Testis (tissue), 5 donors: ENCODE measurements at places on chromosomes 4 and X. TPM values are rescaled to one million over a fixed set of nuclear protein-coding genes. Genes with fewer than 3 reads are reported as not detected.

DNA sequence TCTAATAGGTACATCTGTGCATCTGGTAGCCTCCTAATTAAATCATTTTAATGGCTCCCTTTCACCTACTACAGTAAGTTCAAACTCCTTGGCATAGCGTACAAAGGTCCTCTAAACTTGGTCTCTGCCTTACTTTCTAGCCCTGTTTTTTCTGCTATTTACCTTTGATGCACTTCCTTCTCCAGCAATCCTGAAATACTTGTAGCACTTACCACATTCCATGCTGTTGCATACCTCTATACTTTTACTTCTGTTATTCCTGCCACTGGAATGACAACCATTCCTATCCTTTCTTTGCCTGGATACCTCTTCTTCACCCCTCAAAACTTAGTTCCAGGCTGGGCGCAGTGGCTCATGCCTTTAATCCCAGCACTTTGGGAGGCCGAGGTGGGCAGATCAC is 56.6 kb upstream of the LHFPL1 start:
- no peak for DNase-seq

DNA sequence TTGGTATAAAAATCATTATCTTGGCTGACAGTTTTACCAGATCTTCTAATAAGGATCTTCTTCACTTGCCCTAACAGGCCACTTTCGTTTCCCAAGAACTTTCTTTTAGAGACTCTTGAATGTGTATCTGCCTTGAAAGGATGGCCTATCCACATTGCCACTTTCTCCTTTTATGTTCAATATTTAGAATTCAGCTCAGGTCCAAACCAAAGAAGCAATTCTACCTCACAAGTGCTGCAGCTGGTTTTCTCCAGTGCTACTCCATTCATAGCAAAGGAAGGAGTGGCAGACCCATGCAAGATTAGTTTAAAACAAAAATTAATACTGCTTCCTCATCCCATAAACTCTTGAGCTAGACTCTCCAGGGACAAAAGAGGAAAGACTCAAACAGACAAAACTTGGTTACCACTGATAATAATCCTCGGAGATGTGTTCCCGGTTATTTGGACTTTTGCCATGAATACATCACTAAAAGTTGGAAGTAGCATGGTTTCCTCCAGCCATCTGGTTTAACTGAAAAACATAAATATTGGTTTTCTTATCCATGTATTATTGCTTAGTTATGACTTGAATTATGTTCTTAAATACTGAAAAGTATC is 401.8 kb downstream of the PABPC4L start:
- no peak for DNase-seq

DNA sequence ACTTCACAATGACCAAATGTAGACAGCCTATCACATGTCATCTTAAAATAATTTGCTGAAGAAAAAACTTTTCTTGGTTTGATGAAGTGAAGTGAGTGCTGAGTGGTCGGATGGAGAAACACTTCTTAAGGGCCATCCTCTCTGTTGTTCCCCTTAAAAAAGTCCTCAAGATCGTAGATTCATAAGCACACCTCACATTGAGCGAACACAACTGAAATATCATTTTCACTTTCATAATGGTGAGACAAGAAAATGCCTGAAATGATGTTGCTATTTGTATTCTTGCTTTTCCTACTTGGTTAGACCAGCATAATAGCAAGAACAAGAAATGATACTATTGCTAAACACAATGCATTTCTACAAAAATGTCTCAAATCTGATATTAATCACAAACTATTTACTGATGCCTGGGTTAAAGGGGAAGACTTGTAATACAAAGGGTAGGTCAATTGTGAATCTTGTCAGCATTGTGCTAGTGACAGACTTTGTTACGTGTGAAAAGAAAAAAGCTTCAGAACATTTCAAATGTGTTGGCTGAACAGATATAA is 305.6 kb upstream of the NR3C2 start:
- DNase-seq, result no peak

DNA sequence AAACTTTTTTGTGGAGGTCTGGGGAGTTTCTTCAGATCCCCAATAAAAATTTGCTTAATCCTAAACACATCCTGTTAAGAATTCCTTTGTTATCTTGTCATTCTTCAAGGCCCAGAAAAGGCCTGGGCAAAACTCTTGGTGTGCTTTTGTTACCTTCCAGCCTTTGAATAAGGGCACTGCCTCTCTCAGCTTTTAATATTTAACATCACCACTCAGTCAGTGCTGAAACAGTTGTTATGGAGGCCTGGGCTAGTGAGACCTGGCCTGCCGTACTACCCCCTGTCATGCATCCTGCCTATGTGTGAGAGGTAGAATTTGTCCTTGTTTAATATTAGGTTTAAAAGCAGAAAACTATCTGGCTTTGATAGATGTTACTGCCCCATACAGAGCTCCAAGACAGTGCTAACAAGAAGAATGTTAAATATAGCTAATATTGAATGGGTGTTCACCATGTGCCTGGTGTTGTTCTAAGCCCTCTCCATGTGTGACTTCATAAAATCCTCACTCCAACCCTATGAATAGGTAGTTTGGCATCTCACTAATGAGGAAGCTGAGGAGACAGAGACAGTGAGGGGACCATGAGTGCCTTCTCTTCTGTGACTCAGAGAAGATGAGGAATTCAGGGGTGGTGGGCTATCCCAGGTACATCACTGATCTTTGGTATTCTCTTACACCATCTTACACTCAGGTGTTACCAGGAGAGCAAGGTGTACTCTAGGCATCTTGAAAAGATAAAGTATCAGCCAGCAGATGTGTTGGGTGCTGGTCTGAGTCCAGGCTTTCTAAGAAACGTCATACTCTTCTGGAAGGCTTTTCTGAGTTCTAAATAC is 6.2 kb downstream of the PPP1R2C start:
- DNase-seq, result no peak

GRCh38 chr4:143336781-143337599 is at the start of gene GAB1:
TSS of gene GAB1 (plus strand) at chr4:143336876. CDS start at chr4:143337189, 313 bp downstream.
- peak; percentile 81 for DNase-seq

DNA sequence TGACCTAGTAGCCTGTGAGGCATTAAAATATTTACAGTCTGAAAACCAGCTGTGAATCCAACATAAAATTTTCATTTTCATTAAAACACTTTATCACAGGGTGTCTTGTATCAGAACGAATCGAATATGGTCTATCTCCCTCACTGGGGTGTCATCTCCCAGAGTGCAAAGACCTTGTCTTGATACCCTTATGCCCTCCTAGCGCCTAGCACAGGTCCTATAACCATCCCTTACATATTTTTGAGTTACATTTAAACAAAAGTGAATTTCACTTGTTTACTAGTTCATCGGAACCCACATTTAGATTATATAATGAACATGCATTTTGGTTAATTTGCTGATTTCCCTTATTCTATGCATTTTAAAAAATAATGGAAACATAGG is 14.0 kb downstream of the DIPK2B start:
- no peak for DNase-seq

DNA sequence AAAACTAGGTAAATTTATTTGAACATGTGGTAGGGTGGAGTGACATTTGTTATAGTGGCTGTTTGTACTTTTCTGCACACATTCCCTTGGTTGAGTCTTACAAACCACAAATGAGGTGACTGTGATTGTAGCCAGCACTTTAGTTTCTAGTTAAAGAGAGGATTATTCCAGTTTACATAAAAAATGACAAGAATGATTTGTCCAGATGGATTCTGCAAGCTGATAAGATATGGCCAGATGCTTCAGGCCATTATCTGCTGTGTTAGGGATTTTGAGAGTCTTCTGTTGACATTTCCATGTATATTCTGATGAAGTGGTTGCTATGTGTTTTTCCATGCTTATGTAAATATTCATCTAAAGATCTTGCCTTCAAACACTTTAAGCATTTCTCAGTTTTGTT is 31.0 kb upstream of the PDE5A start:
- DNase-seq, result no peak

Gene MAGEA9B
- 18.6 TPM for total RNA-seq

DNA sequence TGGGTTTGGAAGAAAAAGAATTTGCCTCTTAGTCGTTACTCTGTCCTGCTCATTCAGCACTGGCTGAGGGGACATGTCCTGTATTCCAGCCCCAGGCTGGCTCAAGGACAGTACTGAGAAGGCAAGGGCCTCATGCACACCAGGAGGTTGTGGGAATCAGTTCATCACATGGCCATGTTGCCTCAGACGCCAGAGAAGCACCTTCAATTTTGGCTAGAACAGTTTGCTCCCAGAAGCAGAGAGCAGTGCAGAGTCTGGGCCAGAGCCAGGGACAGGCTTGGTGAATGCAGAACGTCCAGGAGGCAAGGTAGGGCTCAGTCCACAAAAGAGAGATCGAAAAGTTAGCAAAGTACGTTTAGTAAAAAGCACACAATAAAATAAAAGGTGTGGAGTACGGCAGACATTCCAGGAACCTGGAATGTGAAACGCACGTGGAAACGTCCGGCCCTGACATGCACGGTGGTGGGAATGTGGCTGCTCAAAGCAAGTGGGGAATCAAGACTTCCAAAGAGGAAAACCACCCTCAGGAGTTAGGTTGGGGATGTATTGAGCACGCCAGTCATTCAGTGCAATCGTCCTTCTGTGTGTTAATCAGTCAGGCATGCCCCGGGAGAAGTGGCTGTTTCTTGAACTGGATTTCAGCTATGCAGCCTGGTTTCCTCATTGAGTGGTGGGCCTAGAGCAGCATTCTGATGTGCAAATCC is 1.2 kb upstream of the SLC2A9 start:
- DNase-seq, result no peak

Gene ANOS1
- total RNA-seq, result 37.2 TPM

Gene SRPK3
- total RNA-seq, result 2.2 TPM

DNA sequence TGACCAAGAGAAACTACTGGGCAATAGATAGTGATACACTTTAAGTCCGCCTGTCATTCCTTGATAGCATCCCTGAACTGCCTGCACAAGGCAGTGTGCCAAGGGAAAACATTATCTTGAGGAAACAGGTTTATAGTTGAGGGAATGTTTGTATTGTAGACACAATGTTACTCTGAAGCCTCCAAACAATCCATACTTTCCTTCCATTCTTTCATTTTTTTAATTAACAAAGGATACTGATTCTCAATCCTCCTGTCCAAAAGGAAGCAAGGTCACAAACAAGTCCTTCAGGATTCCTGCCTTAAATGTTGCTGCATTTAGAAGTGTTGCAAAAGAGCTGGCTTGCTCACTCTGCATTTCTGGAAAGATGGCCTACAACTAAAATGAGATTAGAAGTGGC is 61.7 kb upstream of the PRSS48 start:
- DNase-seq, result peak; percentile 67

DNA sequence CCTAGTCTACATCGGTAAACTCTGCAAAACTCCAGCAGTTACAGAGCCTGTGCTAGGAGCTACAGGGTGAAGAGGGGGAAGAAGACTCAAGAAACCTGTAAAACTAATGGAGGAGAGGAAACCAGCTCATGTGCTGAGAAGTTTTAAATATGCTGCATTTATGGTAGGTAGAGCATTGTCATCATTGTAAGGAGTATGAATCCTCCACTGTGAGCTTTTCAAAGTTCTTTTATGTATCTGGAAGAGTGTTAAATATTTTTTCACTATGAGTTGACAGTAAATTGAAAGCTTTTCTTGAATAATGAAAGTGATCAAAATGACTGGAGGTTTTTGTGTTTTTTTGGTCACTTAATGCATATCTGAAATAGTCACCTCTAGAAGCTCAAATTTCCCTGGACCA is 46.2 kb downstream of the SEPTIN11 start:
- DNase-seq, result no peak

GRCh38 chr4:67573193-67573592 is 14.7 kb downstream of the STAP1 start:
- no peak for DNase-seq

DNA sequence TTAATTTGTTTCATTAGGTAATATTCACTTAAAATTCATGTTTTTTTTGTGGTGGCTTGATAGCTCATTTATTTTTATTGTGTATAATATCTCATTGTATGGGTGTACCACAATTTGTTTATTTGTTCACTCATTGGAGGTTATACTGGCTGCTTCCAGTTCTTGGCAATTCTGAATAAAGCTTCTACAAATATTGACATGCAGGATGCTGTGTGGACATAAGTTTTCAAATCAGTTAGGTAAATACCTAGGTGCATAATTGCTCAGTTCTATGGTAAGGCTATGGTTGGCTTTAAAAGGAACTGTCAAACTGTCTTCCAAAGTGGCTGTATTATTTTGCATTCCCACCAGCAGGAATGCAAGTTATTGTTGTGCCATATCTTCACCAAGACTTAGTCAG is 504.5 kb upstream of the GALNTL6 start:
- DNase-seq, result no peak

Gene MAGEA2B
- 8.6 TPM for total RNA-seq

GRCh38 chrX:101349193-101349562 is 636 bp upstream of the TIMM8A start:
- DNase-seq, result no peak

Gene ATP8A1
- total RNA-seq, result 32.5 TPM

- no peak for DNase-seq
These were observed 58.0 kb downstream of the FUNDC1 start for GRCh38 chrX:44484607-44485146.

GRCh38 chr4:162793571-162793970 is 373.1 kb downstream of the NAF1 start:
- DNase-seq, result no peak

GRCh38 chr4:131613824-131614216 is 1535.3 kb upstream of the PCDH10 start:
- no peak for DNase-seq

DNA sequence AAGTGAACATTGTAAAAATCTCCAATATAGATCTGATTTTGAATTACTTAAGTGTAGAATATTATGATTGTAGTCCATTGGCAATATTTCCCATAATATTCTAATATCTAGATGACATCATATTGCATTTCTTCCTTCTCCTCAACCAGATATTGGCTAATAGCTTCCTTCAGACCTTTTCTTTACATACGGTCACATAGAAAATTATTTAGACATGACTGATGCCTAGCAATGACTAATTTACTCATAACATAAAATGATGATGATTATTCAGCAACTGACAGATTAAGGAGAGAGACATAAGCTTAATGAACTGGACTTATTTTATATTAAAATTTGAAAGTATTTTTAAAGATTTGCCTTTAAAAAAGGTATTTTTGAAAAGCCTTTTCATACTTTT is 1287.6 kb downstream of the STIM2 start:
- DNase-seq, result no peak

GRCh38 chr4:126209147-126209546 is 894.4 kb downstream of the FAT4 start:
- DNase-seq, result no peak

DNA sequence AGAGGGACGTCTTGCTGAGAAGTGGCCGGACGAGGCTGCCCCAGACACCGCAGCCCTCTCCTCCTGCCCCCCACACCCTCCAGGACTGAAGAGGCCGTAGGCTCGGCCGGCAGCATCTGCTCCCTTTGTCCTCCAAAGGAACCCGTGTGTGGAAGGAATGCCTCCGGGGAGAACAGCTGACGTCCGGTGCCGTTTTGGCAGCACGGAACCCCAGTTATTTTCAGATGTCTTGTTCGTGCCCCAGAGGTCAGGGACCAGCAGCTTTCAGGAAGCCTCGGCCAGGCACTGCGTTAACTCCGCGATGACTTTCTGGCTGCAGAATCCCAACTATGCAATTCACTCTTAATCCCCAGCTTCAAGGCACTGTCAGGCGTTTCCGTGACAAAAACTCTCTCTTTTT is 10.9 kb upstream of the PPP2R3B start:
- peak; percentile 49 for DNase-seq

- peak; percentile 37 for DNase-seq
These were observed 25.7 kb upstream of the SHISA3 start for GRCh38 chr4:42371305-42372252.

Gene NHSL2
- 33.1 TPM for total RNA-seq

- no peak for DNase-seq
These were observed 1.0 kb downstream of the CDS1 start for GRCh38 chr4:84583876-84584380.
